ENCODE measurements at places on chromosomes 2 and 18.

DNA sequence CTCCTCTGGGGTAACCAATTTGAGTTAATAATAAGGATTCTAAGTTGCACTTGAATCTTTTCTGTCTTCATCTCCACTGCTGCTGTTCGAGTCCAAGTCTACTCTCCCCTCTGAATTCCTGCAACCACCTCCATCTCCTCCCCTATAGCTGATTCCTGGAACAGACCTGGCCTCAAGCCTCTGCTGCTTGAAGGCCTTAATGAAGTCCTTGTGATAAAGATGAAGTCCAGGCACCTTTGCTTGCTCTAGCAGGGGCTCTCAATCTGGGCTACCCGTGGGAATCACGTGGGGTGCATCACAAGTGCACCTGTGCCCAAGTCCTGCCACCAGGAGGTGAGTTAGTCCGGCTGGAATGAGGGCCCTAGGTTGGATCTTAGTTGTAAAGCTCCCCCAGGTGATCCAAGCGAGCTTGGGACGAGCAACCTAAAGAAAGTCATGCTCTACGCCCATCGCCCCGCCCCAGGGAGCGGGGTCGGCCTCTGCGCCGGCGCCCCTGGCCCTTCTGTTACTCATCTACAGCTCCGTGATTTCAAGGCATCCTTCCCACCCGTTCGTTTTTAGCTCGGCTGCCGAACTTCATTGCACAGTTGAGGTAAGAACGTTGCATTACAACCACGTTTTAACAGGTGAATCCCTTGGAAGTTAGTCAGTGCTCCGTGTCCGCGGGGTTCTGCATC lies 905 bp upstream of the IAH1 start:
- DNase-seq, result no peak

GRCh38 chr2:42404676-42405075 lies 43.7 kb upstream of the COX7A2L start:
- no peak for DNase-seq

DNA sequence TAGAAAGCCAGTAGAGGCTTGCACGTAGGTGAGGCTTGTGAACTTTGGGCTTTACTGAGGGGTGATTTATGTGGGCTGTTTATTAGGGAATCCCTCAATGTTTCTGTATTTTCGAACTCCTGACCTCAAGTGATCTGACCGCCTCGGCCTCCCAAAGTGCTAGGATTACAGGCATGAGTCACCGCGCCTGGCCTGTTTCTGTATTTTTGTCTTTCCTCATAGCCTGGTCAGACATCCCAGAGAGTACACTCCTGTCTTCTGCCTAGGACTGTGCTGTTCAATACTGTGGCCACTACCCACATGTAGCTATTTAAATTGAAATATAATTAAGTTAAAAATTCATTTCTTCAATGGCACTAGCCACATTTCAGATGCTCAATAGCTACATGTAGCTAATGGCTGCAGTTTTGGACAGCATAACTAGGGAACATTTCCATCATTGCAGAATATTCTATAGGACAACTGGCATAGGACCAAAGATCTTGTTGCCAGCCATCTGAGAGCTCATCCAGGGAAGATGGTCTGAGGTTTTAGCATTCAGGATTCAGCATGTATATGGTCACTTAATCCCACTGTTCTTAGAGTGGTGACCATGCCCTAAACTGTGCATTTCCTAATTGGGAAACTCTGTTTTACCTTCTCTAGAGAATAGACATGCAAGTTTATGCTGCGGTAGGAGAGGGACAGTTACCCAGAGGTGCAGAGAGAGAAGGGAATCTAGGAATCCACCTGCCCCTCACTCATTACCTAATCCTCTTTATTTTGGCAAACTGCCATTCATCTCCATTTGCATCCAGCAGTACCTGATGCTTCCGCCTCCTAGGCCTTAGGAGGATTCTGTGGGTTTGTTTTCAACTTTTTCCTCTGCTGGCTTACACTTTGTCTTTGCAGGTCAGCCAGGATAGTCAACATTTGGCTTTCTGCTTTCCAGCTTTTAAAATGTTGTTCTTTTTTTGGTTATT lies 64.4 kb downstream of the LCLAT1 start:
- DNase-seq, result no peak

DNA sequence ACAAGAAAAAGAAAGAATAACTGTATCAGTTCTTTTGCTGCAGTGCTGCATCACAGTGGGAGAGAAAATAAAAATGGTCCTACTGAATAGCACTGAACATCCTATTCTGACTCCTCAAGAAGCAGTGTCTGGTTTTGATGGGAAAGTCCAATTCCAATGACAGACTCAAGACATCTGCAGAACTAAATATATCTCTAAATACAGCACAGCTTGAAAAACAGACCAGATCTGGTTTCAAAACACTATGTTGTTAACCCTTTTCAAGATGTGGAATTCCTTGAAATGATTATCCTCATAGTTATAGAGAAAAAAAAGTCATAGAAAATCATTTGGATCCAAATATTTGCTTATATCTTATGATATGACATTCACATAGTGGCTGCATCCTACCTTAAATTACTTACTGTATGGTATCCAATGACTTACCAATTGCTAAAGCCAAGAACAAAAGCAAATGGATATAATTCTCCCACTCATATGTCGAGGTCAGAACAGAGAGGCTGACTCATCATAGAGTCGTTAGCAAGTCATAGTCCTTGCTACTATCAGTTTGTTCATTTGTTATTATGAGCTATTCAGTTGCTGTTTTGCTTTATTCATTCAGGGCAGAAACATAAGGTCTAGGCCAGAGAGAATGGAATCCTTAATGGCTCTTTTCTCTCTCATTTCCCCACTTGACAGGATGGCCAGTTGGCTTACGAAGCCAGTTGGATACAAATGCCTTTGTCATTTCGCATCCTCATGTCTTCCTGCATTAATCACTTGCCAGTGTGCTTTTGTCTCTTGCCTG lies 62.5 kb upstream of the ACVR2A start:
- no peak for DNase-seq

- no peak for DNase-seq
Measured at GRCh38 chr2:100971221-100971620, 30.9 kb upstream of the RPL31 start.

GRCh38 chr2:168119515-168120141 lies 127.8 kb downstream of the STK39 start:
- no peak for DNase-seq

GRCh38 chr2:58876126-58876525 lies 635.0 kb upstream of the FANCL start:
- no peak for DNase-seq

DNA sequence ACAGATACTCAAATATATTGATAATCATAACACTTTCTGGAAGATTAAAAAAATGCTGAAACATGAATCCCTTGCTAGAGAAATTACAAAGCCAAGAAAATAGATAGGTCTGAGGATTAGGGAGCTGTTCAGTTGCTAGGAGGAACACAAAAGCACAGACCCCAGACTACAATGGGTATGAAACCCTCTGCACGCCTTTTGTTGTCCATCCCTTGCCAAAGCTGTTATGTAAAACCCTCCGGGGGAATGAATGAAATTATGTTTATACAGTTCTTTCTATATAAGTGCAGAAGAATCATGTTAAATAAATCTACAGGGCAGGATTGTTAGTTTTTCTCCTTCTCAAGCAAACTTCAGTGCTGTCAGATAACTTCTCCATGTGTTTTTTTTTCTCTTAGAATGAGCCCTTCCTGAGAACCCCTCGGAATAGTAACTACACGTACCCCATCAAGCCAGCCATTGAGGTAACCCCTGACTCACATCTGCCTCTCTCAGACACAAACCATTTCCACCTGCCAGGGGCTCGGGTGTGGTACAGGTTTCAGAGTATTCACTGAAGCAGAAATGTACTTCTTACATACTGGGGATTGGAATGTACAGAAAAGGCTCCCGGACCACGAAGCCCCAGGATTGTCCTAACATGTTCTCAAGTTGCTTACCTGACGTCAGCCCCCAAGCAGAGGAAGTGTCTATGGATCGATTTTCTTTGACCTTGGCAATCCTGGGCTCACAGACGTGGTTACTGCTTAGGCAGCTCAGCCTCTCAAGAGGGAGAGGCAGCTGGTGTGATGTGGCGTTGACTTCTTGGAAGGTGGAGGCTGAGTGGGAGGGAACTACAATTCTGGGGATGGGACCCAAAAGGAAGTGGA lies 118.0 kb downstream of the PLB1 start:
- DNase-seq, result no peak

DNA sequence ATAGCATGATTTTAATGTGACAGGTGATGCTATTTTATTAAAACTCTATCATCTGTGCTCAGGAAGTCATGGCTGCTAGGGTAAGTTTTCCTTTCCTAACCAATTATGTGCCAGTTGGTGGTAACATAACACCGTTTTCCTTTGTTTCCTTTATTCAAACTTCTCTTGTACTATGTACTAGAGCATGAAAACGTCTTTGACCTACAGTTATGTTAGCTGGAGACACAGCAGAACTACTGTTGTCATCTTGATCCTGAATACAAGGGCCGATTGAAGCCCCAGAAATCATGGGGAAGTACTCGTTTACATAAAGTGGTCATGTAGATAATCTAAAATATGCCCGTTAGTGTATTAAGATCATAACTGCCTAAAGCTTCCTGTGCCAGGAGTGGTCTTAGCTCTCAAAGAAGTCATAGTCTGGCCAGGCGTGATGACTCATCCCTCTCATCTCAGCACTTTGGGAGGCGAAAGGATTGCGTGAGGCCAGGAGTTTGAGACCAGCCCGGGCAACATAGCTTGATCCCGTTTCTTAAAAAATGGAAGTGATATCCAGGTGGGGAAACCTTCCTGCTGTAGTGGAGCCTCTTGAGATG lies 20.5 kb downstream of the NEDD4L start:
- no peak for DNase-seq

DNA sequence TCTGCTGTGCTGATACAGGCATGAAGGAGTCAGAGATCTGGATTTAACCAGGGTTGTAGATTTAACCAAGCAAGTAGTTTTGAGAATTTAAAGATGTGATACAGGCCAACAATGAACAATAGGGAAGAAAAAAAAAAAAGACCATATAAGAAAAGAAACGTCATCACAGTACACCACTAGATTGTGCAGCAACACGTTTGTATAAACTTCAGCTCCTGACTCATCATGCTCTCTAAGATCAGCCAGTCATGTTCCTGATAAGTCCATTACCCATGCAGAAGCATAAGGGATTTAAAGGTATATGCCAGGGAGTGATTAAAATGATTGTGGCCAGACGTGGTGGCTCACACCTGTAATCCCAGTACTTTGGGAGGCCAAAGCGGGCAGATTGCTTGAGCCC lies 22.3 kb upstream of the ERICH2 start:
- DNase-seq, result no peak

- no peak for DNase-seq
Measured at GRCh38 chr18:62979900-62980299, 264.6 kb downstream of the PHLPP1 start.

- no peak for DNase-seq
Measured at GRCh38 chr2:226180281-226180884, 619.2 kb downstream of the IRS1 start.

GRCh38 chr18:21901423-21901945 lies 160.9 kb downstream of the MIB1 start:
- DNase-seq, result no peak

- DNase-seq, result no peak
Measured at GRCh38 chr18:49139766-49140165, 189.0 kb upstream of the SMAD7 start.

GRCh38 chr2:208407667-208408066 lies 1.1 kb downstream of the PTH2R start:
- DNase-seq, result no peak

GRCh38 chr2:71748227-71748626 lies 294.9 kb downstream of the DYSF start:
- DNase-seq, result no peak

DNA sequence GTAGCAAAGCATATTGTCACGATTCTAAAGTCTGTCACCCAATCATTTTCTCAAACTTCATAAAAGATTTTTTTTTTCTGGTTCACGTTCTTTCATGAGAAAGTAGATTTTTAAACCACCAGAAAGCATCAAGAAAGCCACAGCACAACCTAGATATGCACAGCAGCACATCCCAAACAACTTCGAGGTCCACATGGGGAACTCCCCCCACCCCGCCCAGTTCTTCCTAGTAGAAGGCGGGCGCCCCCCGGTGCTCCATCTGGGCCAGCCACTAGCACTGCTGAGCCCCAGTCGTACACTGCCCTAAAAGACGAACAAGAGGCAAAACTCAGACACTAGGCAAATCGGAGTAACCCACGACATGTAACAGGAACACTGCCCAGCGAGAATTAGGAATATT lies 15.5 kb downstream of the HDLBP start:
- DNase-seq, result no peak

GRCh38 chr2:109563980-109564550 lies 49.7 kb downstream of the SEPTIN10 start:
- no peak for DNase-seq

GRCh38 chr2:101617796-101618195 lies 79.7 kb upstream of the MAP4K4 start:
- no peak for DNase-seq

DNA sequence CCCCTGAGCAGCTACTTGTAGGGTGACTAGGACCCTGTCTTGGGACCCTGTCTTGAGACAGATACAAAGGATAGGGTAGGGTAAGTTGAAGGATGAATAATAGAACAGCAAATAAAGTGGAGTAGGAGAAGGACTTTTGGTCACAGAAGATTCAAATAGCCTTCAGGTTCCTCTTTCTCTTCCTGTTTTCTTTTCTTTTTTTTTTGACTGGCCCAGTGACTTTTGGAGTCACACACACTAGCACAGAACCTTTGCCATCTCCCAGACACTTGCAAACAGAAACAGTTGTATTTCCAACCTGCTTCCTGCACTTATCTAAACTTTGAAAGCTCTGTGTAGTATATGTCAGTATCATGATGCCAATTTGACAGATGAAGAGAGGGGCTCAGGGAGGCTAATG lies 108.2 kb downstream of the TDRD15 start:
- DNase-seq, result no peak

GRCh38 chr2:217858519-217859491 lies 144.0 kb downstream of the TNS1 start:
- no peak for DNase-seq

DNA sequence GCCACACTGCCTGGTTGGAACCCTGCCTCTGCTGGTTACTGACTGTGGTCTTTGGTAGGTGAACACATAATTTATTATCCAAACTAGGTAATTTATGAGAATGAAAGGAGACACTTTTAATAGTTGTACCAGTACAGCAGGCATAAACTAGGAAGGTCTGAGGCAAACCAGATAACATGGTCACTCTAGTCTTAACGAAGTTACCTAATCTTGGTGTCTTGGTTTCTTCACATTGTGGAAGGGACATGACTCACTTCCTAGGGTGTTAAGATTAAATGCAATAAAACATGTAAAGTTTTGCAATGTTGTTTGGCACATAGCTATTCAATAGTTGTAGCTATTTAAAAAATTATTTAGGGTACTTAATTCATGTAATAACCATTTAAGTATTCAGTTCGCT lies 23.3 kb downstream of the SPTBN1 start:
- DNase-seq, result no peak

- DNase-seq, result no peak
Measured at GRCh38 chr2:419687-420317, 131.9 kb upstream of the ALKAL2 start.

- no peak for DNase-seq
Measured at GRCh38 chr2:200225951-200226350, 80.5 kb upstream of the SPATS2L start.

DNA sequence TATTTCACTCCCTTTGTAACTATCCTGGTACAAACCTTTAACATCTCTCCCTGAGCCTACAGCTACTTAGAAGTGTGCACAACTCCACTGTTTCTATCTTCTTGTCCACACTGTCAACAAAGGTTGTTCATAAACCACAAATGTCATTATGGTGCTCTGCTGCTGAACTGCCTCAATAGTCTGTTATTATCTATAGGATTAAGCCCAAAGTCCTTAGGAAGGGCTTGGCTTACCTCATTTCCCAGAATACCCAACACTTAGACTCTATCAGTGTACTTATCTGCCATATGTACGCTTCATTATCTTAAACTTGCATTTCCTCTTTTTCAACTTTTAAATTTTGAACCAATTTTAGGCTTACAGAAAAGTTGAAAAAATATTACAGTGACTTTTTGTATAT lies 94.2 kb downstream of the HNMT start:
- DNase-seq, result no peak
